ENCODE measurements at places on chromosomes 1 and 21. TPM values are rescaled to one million over a fixed set of nuclear protein-coding genes. Genes with fewer than 3 reads are reported as not detected.
A peak's percentile ranks its signal among the peaks of the same experiment; 100 is the strongest.

DNA sequence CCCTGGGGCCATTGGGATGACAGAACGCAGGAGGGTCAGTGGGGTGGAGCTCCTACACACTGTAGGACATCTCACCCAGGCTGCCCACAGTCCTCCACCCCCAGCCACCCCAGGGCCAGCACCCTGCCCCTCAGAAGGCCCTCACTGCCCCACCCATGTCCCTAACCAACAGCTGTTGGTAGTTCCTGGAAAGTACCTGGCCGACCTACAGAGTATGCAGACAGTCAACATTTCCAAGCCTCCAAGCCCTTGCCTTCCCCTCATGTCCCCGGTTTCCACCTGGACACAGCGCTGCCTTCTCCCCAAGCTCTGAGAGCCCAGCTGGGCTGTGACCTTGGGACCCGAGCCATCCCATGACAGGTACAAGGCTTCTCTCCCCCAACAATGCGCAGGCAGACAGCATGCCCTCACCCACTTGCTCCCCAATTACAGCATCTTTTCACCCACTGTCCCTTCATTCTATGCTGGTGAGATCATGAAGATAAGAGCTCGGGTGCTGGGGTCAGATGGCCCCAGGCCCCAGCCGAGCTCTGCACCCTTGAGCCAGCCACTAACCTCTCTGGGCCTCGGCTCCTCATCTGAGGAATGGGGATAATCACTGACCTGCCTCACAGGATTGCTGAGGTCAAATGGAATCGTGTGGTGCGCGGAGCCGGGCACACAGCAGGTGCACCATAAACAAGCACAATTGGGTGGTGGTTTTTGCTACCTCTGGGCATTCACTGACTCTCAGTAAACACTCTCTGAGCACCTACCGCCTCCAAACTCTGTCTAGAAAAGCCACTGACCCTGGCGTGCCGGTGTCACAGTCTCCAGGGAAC is 11.2 kb downstream of the LAPTM5 start:
- no peaks in the 10 kb centered on the region for H3K36me3 ChIP-seq
- no peak for DNase-seq
- no peaks in the 10 kb centered on the region for H3K4me1 ChIP-seq
- no peaks in the 10 kb centered on the region for H3K27me3 ChIP-seq

GRCh38 chr21:36209626-36210171 is 53.1 kb downstream of the DOP1B start:
- no peaks in the 10 kb centered on the region for H3K4me1 ChIP-seq
- DNase-seq = no peak
- H3K27me3 ChIP-seq = no peaks in the 10 kb centered on the region
- no peak overlapping the region for H3K27ac ChIP-seq
- H3K4me3 ChIP-seq = no peak overlapping the region
- H3K36me3 ChIP-seq = no peaks in the 10 kb centered on the region

DNA sequence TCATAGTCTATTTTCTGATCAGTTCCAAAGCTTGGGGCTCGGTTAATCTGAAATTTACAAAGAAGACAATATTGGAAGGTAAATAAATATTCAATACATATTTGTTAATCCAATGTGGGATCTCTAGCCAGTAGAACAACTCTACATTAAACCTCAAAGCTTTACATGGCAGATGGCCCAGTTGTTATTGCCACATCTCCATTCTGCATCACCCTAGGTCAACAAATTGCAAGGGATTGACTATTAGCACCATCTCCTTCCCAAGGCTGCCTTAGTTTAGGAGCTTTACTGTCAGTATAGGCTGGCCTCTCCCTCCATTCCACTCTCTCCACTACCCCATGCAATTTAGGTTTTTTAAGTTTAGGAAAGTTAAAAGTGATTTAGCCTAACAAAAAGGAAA is 69.7 kb downstream of the TTLL7 start:
- H3K4me1 ChIP-seq = no peaks in the 10 kb centered on the region
- no peaks in the 10 kb centered on the region for H3K27me3 ChIP-seq
- H3K4me3 ChIP-seq = no peak overlapping the region
- DNase-seq = no peak
- H3K36me3 ChIP-seq = no peaks in the 10 kb centered on the region

DNA sequence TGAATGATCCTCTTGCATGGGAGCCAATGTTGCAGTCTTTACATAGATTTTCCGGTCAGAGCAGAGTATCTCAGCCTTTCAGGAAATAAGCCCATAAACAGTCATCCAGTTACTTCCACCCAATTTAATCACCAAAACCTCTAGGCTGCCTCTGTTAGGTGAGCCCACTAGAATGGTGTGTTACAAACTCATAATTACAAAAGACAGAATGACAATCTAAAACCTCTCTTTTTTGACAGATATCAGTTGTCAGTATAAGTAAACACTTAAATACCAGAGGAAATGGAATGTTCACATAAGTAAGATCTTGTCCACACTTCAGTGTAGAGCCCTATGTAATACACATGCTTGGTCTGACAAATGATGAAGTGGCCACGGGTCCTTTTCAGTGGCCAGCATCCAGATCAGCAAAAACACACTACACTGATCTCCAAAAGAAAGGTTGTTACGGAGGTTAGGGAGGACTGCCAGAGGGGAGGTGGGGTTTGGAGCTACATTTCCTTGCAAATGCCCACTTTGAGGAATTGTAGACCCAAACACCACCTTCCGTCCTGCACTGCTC is 71.3 kb upstream of the FBXO28 start:
- no peak for DNase-seq
- no peaks in the 10 kb centered on the region for H3K36me3 ChIP-seq
- no peak overlapping the region for H3K4me3 ChIP-seq
- no peaks in the 10 kb centered on the region for H3K4me1 ChIP-seq
- H3K27ac ChIP-seq = no peak overlapping the region

GRCh38 chr1:168717906-168718891 is 10.8 kb downstream of the DPT start:
- no peak overlapping the region for H3K27ac ChIP-seq
- no peaks in the 10 kb centered on the region for H3K27me3 ChIP-seq
- no peaks in the 10 kb centered on the region for H3K4me1 ChIP-seq
- H3K4me3 ChIP-seq = no peak overlapping the region
- DNase-seq = no peak
- H3K36me3 ChIP-seq = no peaks in the 10 kb centered on the region

GRCh38 chr1:184632415-184633175 is 122.1 kb downstream of the EDEM3 start:
- no peak overlapping the region for H3K4me3 ChIP-seq
- H3K27ac ChIP-seq = no peak overlapping the region
- no peak for DNase-seq
- H3K27me3 ChIP-seq = no peaks in the 10 kb centered on the region
- no peaks in the 10 kb centered on the region for H3K36me3 ChIP-seq
- no peaks in the 10 kb centered on the region for H3K4me1 ChIP-seq

DNA sequence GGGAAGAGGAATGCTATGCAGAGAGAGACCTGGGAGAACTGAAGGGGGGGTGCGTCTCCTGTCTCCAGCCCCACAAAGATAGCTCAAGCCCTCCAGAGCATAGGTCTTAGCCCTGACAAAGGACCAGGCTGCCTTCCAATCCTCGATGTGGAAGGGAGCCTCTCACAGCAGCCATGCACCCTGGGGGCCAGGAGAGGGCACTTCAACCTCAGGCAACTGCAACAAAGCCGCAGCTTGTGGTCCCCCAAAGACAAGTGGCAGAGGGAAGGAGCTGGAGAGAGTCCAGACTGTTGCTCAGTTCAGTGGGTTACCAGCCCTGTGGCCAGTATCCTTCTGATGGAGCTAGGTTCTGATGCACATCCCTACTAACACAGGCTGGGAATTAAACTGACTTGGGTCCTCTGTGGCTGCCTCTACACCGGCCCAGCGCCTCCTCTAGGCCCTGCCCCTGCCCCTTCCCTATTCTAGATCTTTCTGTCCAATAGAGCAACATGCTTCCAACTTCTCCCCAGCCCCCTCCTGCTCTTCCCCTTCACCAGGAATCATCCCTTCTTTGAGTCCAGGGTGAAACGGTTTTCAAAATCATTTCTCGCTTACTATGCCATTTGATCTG is 100.7 kb upstream of the SPATA6 start:
- DNase-seq = peak; percentile 17
- no peak overlapping the region for H3K4me3 ChIP-seq
- no peaks in the 10 kb centered on the region for H3K27me3 ChIP-seq
- H3K4me1 ChIP-seq = no peaks in the 10 kb centered on the region

- no peak for DNase-seq
- H3K4me3 ChIP-seq = no peak overlapping the region
- no peak overlapping the region for H3K27ac ChIP-seq
- no peaks in the 10 kb centered on the region for H3K36me3 ChIP-seq
- H3K27me3 ChIP-seq = no peaks in the 10 kb centered on the region
- H3K4me1 ChIP-seq = no peaks in the 10 kb centered on the region
Observed at GRCh38 chr1:77018311-77018710, 151.0 kb downstream of the ST6GALNAC5 start.

- no peak overlapping the region for H3K4me3 ChIP-seq
- no peaks in the 10 kb centered on the region for H3K36me3 ChIP-seq
- no peaks in the 10 kb centered on the region for H3K4me1 ChIP-seq
- no peaks in the 10 kb centered on the region for H3K27me3 ChIP-seq
- H3K27ac ChIP-seq = no peak overlapping the region
Observed at GRCh38 chr1:172845865-172846264, 187.0 kb downstream of the FASLG start.

DNA sequence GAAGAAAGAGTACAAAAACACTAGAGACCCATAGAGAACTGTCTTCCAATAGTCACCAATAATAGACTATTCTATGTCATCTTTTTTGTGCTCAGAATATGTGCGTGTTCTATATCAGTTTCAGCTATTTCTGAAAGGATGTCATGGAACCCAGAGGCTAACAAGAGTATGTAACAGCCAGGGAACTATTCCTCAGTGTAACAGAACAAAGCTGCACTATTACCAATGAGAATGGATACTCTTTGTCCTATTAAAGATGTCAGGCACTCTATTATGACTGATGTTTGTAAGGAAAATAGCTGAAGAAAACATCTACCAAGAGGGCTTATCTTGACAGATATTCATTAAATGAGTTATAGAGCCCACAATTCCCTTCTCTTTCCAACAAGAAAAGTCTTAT is 8.6 kb upstream of the LRRC8C start:
- H3K4me3 ChIP-seq = no peak overlapping the region
- no peaks in the 10 kb centered on the region for H3K27me3 ChIP-seq
- H3K36me3 ChIP-seq = no peaks in the 10 kb centered on the region
- H3K4me1 ChIP-seq = no peaks in the 10 kb centered on the region
- peak overlapping the region; percentile 10 for H3K27ac ChIP-seq
- DNase-seq = no peak

DNA sequence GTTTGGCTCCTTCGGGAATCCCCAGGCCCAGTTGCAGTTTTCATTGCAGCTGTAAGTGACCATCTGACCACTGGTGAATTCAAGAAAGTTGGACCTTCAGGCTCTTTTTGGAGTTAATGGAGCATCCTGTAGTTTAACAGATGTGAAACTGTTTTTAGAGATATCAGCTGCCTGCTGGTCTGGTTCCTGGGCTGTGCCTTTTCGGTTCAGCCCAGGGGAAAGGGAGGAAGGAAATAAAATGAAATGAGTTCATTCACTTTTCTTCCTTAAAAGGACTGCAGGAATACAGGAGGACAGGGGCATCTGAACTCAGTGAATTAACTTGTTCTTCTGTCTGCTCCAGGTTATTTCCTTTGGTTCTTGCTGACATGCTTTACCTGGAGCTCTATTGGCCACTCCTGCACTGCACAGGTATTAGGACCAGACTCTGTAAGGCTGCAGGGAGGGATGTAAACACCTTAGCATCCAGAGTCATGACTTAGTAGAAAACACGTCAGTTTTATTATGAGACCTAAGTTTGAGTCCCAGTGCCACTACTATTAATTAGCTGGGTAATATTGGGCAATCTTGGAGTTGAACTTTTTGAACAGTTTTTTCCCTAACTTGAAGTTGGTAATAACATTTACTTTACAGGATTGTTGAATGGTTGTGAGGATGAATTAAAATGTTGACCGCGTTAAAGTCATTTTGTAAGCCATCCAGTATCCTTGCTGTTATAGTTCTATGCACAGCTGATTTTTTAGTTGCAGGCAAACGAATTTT is 83.6 kb downstream of the LRRC8D start:
- no peak for DNase-seq
- no peaks in the 10 kb centered on the region for H3K27me3 ChIP-seq
- peak overlapping the region; percentile 70 for H3K27ac ChIP-seq
- no peaks in the 10 kb centered on the region for H3K4me1 ChIP-seq
- no peaks in the 10 kb centered on the region for H3K36me3 ChIP-seq
- H3K4me3 ChIP-seq = no peak overlapping the region

DNA sequence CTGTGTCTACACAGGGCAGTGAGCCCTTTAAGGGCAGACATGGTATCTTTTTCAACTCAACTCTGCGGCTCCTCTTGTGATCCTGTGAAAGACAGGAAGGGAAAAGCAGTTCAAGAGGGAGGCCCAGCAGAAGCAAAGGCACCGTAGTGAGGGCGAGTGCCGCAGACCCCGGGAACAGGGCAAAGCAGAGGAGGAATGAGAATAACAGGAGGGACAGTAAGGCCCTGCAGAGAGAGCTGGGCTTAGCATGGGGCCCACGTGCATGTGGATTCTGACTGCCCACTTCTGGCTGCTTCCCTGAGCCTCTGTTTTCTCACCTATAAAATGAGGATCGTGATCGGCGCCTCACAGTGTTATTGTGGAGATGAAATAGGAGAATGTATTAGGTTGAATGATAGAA is 409.3 kb downstream of the PTPRU start:
- no peaks in the 10 kb centered on the region for H3K36me3 ChIP-seq
- H3K27ac ChIP-seq = no peak overlapping the region
- no peak overlapping the region for H3K4me3 ChIP-seq
- H3K4me1 ChIP-seq = no peaks in the 10 kb centered on the region
- no peak for DNase-seq

DNA sequence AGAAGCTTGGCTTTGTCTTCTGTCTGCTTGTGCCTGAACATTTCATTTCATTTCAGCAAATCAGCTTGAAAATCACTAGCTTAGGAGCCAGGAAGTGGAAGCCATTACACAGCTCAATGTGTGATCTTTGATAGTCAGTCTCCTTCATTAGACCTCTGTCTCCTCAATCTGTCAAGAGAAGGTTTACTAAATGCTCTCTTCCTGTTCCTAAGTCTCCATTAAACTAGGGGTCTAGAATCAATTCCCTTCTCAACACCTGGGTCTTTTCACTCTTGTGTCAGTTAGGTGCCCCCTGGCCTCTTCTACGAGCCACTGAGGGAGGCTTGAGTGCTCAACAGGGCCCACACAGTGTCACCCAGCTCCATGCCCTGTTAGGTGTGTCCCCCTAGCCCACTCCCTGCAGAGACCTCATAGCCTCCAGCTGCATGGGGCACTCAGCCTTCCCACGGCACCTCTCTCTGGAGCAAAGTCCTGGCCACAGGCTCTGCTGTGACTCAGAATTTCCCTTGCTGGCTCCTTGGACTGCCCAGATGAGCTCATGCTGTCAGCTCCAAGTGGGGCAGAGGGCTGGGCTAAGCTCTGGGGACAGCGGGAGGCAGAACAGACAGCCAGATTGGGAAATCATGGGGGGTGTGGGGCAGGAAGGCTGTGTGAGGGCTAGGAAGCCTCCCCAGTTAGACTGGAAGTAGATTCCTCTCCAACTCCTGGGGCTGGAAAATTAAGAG is 115.7 kb upstream of the IPO9 start:
- DNase-seq = peak; percentile 99
- H3K4me1 ChIP-seq = peaks cover 46% of the 10 kb centered on the region
- H3K27me3 ChIP-seq = no peaks in the 10 kb centered on the region
- no peaks in the 10 kb centered on the region for H3K36me3 ChIP-seq

The FCER1G gene
- 1.3 TPM for total RNA-seq

The FAM110D gene
- total RNA-seq = 3.2 TPM

The RBM11 gene
- 8.1 TPM for total RNA-seq

The YTHDF2 gene
- total RNA-seq = 47.1 TPM

The MYBPH gene
- total RNA-seq = not detected

The LIPI gene
- total RNA-seq = not detected

The PLA2G2F gene
- total RNA-seq = 0.07 TPM

The HENMT1 gene
- 11.3 TPM for total RNA-seq
